Activated CD8-positive, alpha-beta memory T cell treated with anti-CD3 and anti-CD28 coated beads for 1 hour (primary cell): ENCODE measurements at places on chromosomes 7 and 10.

DNA sequence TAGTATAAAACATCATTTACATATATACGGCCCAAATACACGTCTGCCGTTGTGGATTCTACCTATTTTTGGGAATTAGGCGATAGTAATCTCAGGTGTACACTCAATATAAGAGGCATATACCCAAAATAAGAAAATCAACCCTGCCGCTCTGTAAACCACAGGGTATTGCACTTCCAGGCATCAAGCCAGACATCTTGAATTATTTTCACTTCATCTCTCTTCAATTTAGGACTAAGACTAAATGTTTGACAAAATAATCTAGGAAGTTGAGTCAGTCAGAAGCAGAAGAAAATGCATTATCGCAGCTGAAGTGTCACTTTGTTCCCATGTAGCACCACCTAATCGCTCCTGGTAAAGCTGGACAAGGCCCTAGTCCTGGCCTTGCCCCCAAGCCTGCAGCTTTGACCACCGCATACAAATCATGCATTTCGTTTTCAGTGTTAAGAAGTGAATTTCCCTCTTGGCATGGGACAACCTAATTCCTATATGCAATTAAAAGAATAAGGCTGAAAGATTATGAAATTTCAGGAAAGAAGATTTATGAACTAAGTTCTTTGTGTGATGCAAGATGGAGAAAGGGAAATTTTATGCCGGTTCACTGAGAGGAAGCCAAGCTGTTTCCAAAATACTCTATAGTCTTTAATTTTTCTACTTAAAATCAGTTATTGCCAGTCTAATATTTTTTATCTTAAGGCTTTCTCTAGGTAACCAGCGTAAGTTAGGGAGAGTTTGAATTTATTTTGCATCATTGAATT is 26.0 kb downstream of the CABCOCO1 start:
- no peak for DNase-seq

DNA sequence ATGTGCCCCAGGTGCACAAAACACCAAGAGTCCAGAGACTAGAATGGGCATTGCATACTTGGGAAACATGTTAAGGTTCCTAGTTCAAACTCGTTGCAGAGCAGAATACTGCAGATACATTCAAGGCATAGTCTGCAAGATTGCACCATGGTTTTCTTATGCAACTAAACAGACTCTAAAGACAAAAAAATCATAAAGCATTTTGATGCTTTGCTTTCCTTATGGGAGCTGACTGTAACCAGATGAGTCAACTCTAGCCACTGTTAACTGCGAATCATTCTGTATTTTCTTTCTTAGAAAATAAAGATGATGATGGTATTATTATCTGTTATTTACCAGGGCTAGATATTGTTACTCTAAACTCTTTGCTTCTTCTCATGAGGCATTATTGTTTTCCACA is 19.7 kb downstream of the TRUB1 start:
- no peak for DNase-seq

- DNase-seq, result no peak
These were observed 175.3 kb upstream of the KMT2E start for GRCh38 chr7:104838537-104839299.

DNA sequence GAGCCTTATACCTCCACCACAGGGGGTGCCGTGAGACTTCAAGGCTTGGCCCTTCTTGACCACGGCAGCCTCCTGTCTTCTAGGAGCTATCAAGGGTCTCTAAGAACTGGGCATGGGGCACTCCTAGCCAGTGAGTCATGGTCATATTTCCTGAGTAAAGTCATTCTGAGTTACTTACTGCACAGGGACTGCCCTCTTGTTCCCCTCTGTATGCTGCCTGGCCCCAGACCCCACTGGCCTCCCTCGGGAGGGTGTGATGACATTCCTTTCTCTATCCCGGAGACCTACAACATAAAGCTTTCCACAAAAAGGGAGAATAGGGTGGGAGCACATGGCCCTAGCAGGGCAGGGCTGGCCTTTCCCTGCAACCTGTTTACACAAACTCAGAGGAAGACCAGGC is 21.4 kb downstream of the DPCD start:
- DNase-seq, result no peak

- no peak for DNase-seq
These were observed 21.0 kb upstream of the CSGALNACT2 start for GRCh38 chr10:43117031-43117776.

DNA sequence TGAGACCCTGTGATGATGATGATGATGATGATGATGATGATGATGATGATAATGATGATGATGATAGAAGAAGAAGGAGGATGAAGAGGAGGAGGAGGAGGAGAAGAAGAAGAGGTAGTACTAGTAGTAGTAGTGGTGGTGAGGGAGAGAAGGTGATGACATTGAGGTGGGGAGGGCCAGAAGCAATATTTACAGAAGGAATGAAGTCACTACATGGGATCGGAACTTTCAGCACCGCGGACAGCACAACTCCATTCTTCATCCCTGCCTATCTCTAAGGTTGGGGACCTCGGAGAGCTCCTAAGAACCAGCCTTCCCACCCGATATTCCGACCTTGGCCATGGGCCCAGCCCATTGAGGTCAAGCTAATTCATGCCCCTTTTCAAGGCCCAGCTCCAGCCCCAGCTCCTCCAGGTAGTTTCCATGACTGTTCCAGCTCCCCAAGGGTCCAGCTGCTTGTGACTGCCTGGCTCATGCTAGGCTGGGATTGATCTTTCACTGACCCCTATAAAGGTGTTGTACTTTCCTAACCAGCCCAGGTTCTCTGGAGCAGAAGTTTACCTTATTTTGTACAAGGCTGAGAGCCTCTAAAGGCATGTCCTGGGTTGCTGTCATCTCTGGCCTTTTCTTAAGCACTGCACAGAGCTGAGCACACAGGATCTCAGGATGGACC is 10.3 kb downstream of the CRHR2 start:
- DNase-seq, result no peak

GRCh38 chr10:86753051-86753450 is 3.4 kb upstream of the BMPR1A start:
- no peak for DNase-seq

DNA sequence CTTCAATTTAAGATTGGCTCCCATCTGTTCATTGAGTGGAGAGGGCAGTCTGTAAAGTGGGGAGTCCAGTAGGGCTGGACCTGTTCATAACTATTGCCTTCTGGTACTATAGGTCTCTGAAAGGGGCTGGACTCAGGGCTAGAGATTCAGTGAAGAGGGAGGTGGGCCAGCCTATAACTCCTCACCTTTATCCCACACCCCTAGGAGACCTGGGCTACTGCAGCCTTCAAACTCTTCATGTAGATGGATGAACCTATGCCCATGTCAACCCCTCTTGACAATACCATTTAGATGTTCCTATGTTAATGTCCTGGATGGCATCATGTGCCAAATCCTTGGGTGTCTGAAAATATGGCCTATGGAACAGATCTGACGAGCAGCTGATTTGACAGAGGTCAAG is 22.0 kb downstream of the MBL2 start:
- no peak for DNase-seq

DNA sequence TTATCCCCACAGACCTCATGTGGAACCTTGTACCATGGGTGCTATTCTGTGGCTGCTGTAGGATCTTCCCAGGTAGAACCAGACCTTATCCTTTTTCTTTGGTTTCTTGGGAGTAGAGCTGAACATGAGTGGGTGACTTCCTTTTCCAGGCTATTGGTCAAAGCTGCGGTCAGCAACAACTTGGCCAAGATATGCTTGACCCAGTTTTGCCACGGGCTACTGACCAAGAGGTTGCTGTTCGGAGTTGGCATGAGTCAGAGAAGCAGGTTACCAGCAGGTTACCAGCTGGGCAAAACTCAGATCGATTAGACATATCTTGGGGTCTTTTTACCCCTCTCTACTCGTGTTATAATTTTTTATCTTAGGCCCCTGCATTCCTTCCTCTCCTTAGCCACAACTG is 36.7 kb upstream of the HDAC9 start:
- no peak for DNase-seq

DNA sequence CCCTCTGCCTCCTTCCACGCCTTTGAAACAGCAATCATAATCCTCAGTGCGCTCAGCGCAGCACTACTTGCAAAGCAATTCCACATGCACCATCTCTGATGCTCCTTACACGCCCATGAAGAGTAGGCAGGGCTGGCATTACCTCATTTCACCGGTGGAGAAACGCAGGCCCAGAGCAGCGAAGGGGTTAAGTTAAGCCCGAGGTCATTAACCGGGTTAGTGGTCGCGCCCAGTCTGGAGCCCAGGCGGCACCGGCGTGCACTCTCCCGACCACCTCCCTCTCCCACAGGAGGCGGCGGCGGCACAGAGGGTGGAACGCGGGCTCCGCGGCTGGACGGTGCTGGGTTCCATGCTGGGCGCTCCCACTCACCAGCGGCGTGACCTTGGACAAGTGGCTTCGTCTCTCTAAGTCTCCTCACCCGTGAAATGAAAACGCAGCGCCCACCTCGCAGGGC is 515 bp downstream of the FASTK start:
- no peak for DNase-seq

DNA sequence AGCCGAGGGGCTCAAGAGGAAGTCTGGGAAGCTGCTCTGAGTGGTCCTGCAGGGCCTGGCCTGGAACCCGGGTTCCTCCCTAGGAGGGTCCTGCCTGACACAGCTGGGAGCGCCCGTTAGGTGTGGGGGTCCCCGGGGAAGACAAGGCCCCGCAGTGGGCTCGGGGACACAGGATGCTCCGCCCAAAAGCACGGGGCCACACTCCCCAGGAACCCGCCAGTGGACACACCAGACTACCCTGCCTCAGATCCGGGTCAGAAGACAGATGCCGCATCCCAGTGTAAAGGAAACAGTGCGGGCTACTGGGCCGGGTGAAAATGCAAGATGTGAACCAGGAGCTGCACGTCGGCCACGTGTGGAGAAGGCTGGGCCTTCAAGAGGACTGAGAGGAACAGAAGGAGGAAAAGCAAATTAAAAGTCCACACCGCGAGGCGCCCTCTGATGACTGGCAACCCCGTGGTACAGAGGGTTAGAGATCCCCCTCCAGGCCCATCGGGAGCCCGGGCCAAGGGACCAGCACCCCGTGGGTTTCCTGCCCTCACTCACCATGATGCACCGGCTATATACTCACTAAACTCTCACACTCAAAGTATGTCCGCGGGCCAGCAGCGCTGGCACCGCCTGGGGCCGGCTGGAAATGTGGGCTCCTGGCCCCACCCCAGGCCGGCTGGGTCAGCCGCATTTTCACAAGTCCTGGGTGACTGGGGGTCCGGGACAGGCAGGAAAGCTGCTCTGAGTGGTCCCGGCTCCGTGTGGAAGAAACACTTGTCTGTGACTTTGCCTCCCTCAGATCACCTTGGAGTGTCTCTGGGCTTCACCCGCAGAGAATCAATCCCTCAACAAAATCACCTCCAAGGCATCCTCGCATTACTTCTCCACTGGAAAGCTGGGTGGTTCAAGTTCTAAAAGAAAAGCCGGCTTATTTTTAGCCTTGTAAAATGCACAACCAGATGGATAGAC is 6.1 kb downstream of the STK32C start:
- no peak for DNase-seq

DNA sequence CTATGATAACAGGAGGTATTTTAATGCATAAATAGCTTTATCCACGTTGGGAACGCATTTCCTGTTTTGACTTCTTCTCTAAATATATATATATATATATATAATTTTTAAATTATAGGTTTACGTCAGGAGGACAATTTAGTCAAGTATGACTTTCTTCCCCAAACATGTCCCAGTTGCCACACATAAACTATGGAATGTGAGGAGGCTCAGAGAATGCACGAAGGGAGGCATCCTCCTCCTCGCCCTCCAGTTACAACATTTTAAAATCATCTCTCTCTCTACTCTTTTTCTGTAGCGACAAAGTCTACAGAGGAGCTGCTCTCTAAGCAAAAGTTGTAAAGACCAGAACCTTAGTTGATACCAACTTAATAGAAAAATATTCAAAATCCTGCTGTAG is 106.9 kb upstream of the LYZL1 start:
- no peak for DNase-seq

DNA sequence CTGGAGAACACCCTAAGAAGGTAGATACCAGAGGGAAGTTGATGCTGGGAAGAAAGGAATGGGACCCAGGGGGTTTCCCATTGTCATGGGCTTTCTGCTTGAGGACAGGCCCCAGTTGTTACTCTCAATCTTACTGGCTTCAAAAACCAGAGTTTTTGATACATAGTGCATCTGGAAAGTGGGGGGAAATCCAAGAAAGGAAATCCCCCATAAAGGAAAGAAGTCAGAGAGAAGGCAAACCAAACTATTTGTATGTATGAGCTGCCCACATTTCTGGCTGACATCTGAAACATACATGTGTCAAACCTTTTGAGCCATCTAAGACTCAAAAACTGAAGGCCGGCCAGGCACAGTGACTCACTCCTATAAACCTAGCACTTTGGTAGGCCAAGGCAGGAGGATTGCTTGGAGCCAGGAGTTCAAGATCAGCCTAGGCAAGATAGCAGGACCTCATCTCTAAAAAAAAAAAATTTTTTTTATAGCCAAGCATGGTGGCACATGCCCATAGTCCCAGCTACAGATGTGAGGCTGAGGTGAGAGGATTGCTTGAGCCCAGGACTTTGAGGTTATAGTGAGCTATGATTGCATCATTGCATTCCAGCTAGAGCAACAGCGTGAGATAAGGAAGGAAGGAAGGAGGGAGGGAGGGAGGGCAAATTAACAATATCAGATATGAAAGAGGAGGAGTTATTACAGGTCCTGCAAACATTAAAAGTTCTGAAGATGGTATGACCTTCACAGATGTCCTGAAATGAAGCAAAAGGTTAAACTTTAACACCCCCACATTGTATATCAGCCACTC is 6.7 kb upstream of the COA1 start:
- DNase-seq, result no peak

DNA sequence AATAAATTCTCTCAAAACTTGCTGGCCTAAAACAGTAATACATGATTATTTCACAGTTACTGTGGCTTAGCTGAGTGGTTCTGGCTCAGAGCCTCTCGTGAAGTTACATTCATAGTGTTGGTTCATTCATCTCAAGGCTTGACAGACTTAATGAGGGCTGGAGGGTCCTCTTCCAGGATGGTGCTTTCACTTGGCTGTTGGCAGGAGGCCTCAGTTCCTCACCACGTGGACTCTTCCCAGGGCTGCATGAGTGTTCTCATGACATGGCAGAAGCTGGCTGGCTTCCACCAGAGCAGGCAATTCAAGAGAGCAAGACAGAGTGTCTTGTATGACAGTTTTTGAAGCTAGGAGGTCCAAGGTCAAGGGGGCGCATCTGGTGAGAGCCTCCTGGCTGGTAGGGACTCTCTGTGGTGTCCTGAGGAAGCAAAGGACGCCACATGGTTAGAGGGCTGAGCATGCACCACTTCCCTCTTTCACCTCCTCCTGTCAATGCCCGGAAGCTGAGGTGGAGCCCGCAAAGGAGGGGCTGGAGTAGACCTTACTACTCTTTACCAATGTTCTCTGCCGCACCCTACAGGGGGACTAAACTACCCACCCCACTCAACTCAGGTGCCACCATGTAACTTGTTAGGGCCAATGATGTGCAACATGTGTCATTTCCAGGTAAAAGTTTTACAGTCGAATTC is 58.2 kb upstream of the YAE1 start:
- DNase-seq, result no peak

DNA sequence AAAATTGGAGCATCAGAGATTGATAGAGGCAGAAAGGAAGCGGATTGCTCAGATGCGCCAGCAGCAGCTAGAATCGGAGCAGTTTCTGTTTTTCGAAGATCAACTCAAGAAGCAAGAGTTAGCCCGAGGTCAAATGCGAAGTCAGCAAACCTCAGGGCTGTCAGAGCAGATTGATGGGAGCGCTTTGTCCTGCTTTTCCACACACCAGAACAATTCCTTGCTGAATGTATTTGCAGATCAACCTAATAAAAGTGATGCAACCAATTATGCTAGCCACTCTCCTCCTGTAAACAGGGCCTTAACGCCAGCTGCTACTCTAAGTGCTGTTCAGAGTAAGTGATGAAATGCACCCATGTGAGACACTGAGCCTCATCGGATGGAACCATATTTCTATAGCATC is 33.1 kb downstream of the STAMBPL1 start:
- no peak for DNase-seq

- DNase-seq, result no peak
These were observed 11.9 kb downstream of the ZCCHC24 start for GRCh38 chr10:79433324-79434222.
